ENCODE measurements at places on chromosomes 7 and 10.
A peak's percentile ranks its signal among the peaks of the same experiment; 100 is the strongest.

- DNase-seq: no peak
These were observed 879.0 kb upstream of the CELF2 start for GRCh38 chr10:10138685-10139084.

- DNase-seq: no peak
These were observed 494 bp downstream of the VSIR start for GRCh38 chr10:71772832-71773220.

DNA sequence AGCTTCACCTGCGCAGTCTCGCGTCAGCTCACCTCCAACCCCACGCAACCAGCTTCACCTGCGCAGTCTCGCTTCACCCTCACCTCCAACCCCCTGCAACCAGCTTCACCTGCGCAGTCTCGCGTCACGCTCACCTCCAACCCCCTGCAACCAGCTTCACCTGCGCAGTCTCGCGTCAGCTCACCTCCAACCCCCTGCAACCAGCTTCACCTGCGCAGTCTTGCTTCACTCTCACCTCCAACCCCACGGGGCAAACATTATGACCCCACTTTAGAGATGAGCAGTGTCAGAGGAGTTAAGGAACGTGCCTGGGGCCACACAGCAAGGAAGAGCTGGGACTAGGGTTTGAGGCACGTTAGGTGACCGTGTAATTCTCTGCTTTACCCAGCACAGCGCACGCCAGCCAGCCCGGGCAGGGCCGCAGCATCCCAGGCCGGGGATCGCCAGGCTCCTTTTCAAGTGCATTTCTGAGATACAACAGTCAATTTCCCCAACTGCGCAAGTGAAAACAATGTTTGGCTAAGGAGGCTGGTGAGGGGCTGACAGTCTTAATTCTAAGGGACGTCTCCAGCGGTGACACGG, 22.6 kb upstream of the PDGFA start:
- no peak for DNase-seq

DNA sequence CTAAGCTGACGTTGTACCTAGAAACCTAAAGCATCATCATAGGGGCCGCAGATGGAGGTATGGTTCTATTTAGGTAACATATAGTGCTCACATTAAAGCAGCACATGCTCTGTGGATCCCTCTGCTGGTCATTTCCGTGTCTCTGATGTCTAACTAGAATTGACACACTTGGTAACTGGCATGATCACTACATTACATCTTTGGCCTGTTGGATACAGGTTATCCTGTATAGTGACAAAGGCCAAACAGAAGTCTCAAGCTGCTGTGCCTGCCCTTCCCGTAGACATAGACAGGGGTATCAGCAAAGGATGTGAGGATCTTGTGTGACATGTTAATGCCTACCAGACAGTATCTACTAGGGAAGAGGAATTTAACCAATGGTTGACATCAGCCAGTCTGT, 51.2 kb downstream of the KIF5B start:
- peak; percentile 11 for DNase-seq

GRCh38 chr10:89257581-89257980, 6.0 kb upstream of the LIPA start:
- no peak for DNase-seq

- DNase-seq: no peak
These were observed 64.9 kb downstream of the ZNF37A start for GRCh38 chr10:38159004-38159403.

DNA sequence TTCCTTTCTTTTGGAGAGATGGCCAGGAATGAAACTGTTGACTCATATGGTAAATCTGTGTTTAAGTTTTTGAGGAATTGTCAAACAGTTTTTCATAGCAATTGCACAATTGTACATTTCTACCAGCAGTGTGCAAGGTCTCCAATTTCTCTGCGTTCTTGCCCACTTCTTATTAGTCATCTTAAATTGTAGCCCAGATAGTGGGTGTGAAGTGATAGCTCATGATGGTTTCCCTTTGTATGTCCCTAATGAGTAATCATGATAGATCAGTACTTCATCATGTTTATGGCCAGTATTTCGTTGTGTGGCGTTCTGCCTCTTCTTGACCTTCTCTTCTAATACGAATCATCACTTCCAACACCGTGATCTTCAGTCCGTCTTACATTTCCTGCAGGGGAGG, 136.3 kb downstream of the DOCK1 start:
- no peak for DNase-seq

- DNase-seq: no peak
These were observed 312.0 kb downstream of the DPP6 start for GRCh38 chr7:154364170-154364569.

DNA sequence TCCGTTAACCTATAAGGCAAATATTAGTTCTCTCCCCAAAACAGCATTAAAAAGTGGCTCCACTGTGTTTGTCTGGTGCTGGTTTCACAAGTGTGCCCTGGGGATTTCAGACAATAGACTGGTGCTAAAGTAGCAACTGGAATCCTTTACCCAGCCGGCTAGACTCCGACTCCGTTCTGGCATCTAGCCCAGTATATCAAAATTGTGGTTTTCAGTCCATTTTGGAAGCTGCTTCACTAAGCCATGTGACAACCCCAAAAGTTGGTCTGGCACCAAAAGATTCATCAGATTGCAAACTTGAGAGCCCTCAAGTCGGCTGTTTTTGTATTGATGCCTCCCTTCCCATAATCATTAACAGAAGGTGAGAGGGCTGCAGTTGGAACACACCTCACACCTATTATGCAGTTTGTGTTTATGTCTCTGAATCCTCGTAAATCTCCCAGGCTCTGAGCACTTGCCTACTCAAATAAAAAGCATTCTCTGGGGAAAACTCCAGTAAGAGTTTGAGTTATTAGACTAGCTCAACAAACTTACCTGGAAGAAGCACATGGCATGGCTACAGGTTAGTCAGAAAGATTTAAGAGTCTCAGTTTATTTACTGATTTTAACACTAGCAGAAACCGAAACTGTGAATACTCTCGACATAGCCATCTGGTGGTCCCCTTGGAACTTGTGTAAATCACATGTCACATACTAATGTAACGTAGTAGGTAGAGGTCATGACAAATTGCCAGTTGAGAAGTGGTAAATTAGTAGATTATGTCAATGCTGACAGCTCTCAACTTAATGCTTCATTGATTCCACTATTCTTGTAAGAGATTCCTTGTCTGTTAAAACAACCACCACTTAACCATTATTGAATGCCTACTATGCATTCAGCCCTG, 14.8 kb upstream of the WNT16 start:
- DNase-seq: peak; percentile 94

DNA sequence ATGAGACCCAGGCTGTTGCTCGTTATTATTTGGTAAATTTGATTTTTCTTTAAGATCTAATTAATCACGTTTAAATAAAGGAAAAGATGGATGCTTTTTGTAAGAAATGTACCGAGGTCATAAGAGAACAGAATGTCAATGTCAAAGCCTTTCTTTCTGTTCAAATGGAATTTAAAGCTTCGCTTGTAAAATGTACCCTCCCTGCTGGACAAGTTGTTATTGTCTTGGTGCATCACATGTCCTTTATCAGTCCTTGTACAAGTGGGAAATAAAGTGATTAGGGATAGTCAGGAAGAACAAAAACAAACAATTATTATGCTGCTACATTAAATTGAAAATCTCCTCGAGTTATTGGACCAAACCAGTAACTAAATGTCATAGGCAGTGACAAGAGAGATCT, 363.2 kb downstream of the PHTF2 start:
- DNase-seq: no peak

DNA sequence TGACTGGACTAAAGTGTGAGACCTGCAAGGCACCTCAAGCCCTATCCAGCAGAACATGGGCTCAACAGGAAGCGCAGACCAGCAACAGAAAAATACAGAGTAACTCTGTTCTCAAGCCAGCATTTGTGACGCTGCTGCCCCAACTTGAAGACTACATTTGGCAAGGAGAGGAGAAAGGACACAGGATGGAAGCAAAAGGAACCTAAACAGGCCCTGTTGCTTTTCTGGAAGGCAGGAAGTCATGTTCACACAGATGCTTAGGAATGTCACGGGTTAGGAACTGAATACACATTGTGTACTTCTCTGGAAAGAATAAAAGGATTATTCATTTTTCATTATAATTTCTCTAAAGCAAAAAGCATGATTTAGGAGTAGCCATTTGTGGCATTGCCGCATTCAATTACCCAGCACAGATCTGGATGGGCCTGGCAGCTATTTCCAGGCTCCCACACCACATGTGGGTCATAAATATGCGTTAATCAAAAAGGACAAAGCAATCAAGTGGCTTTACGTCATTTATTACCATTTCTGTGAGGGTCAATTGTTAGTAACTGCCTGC, 19.8 kb upstream of the TOMM7 start:
- DNase-seq: no peak

DNA sequence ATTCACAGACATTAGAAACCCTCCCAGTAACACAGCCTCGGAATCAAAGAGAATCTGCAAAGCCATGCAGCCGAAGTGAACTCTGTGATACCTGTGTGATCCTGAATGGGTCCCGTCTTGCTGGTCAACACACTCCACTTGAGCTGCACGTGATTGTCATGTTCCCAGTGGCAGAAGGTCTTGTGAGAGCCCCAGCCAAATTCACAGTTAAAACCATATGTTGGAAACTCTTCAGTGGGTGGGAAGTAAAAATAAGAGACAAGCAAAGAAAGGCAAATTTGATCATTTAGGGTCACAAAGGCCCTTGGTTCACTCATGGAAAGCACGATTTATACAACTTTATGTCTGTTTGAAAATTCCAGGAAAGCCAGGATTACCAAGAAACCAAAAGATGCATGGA, 142.3 kb downstream of the NRP1 start:
- no peak for DNase-seq

GRCh38 chr7:99409192-99409572, 413 bp downstream of the BUD31 start:
- no peak for DNase-seq

GRCh38 chr7:28748933-28749584, 209.1 kb downstream of the TRIL start:
- DNase-seq: no peak

- DNase-seq: no peak
These were observed 45.1 kb downstream of the AMZ1 start for GRCh38 chr7:2732959-2733584.

DNA sequence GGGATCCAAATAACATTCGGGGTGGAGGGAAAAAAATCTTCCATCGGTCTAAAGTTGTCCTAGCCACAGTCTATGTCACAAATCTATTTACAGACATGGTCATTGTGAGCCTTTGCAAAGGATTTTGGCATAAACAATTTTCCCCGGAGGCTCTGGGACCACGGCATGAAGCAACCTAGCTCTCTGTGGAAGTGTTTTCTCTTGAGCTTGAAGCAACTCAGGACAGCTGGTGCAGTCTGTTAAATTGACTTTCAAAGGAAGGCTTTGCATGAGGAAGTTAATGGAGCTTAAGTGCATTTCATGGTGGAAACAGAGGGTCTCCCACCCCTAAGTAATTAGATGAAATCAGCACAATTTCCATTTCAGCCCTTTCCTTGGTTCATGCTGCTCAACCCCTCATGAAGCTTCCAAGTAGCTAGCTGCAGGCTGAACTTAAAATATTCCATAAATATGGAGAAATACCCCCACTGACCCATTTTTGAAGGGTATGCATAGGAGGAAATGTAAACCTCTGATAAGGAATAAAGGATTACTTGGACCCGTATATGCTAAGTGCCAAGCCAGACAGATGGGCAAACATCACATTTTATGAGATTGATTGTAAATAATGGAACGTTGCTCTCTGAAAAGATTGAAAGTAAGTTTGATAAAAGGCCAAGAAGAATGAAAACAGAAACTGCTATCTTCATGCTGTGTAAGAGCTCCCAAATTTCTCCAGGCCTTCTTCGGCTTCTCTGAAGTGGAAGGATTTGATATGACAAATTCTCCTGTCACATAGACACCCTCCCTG, 39.9 kb downstream of the CCDC3 start:
- no peak for DNase-seq

GRCh38 chr7:55060636-55061022, 41.8 kb downstream of the EGFR start:
- DNase-seq: no peak

DNA sequence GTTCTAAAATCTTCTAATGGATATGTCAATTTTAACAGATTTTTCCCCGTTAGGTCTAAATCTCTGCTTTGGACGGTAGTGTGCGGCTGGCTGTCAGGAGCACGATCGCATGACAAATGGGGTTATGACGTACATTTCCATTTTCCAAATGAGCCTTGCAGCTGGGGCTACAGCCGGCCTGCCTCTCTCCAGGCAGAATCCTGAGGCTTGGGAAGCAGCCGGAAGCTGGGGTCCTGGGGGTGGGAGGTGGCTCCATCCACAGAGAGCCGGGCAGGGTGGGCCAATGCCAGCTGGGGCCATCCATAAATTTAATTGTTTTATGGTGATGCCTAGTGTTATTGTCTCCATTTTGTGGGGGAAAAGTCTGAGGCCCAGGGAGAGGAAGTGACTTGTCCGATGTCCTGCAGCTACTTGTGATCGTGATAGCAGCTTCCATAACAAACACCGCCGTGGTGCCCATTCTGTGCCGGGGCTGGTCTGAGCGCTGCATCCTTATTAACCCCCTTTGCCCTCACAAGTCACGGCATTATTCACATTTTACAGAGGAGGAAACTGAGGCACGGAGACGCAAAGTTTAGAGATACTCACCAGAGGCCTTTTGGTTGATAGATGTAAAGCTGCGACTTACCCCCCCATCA, 53.0 kb upstream of the EBF3 start:
- no peak for DNase-seq

DNA sequence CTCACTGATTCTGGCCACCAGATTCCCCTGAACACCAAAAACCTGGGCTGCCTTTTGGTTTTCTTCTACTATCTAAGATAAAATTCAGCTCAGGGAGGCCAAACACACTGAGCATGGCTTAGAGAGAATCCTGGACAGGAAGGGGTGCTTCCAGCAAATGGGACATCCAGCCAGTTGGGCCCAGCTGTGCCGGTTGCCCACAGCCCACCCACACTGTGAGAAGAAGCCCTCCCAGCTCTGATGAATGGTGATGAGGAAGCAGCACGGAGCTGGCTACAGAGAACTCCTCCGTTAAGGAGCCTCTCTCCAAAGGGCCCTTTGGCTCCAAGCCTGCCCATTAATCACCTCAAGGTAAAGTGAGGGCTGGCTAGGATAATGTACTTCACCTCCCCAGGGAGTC, 15.9 kb downstream of the LRRC18 start:
- DNase-seq: no peak

- DNase-seq: no peak
These were observed 116.7 kb downstream of the FOXP2 start for GRCh38 chr7:114531326-114531725.
